ENCODE measurements at places on chromosomes 12 and 14. TPM values are rescaled to one million over a fixed set of nuclear protein-coding genes. Genes with fewer than 3 reads are reported as not detected.
A peak's percentile ranks its signal among the peaks of the same experiment; 100 is the strongest.

SIX4 gene
- 0.50 TPM for polyA plus RNA-seq

LRP1-AS gene
- polyA plus RNA-seq = not detected

SIRT4 gene
- polyA plus RNA-seq = 1.8 TPM

MEG3 gene
- 454 TPM for polyA plus RNA-seq

SPATA7 gene
- 14.7 TPM for polyA plus RNA-seq

HVCN1 gene
- polyA plus RNA-seq = 8.6 TPM

NRL gene
- 0.63 TPM for polyA plus RNA-seq

SLC10A1 gene
- not detected for polyA plus RNA-seq

ADAM21 gene
- polyA plus RNA-seq = not detected

SLC6A13 gene
- not detected for polyA plus RNA-seq

GZMB gene
- polyA plus RNA-seq = 0.54 TPM

NTS gene
- not detected for polyA plus RNA-seq

ITPK1 gene
- 39.7 TPM for polyA plus RNA-seq

DNA sequence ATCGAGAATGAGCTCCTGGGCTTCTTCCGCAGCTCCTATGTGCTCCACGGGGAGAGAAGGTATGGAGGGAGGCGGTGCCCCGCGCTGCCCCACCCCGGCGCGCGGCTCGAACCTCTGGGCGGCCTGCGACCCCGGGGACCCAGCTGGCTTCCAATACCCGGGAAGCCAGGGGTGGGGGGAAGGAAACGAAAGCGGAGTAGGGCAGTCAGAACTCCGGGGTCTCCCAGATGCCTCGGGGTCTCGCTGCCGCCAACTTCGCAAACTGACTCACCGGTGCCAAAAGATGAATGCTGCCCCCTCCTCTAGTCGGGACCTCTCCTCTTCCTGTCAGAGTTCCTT, 1.3 kb downstream of the TRHDE start:
- no peak for DNase-seq
- H3K27ac ChIP-seq = no peak overlapping the region
- no peaks in the 10 kb centered on the region for H3K27me3 ChIP-seq
- H3K4me1 ChIP-seq = no peaks in the 10 kb centered on the region

GRCh38 chr12:20421421-20421820, 53.1 kb downstream of the PDE3A start:
- no peak for DNase-seq
- H3K27ac ChIP-seq = no peak overlapping the region
- H3K27me3 ChIP-seq = no peaks in the 10 kb centered on the region

DNA sequence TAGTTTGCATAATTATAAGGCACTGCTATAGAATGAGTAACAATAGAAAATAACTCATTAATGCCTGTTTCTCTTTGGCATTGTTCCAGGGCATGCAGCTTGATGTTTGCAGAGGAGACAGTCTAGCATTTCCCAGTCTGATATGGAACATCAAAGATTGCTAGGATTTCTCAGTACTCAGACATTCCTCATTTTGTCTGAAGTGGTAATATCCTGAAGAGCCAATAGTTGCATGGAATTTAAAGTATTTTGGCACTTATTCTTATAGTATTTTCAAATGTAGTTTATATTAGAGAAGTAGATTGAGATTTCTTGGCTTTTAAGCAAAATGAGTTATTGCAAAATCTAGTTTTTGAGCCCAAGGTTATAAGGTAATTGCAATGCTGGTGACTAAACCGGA, 337.3 kb upstream of the E2F7 start:
- H3K27ac ChIP-seq = no peak overlapping the region
- DNase-seq = no peak
- H3K36me3 ChIP-seq = no peaks in the 10 kb centered on the region
- H3K4me1 ChIP-seq = no peaks in the 10 kb centered on the region
- H3K27me3 ChIP-seq = no peaks in the 10 kb centered on the region

GRCh38 chr12:87136330-87136976, 880.3 kb upstream of the MGAT4C start:
- H3K27me3 ChIP-seq = no peaks in the 10 kb centered on the region
- H3K36me3 ChIP-seq = no peaks in the 10 kb centered on the region
- no peak overlapping the region for H3K4me3 ChIP-seq
- no peak for DNase-seq

GRCh38 chr12:131025234-131025633, 71.5 kb downstream of the ADGRD1 start:
- H3K27me3 ChIP-seq = no peaks in the 10 kb centered on the region
- H3K4me1 ChIP-seq = no peaks in the 10 kb centered on the region
- no peak for DNase-seq
- H3K27ac ChIP-seq = no peak overlapping the region

DNA sequence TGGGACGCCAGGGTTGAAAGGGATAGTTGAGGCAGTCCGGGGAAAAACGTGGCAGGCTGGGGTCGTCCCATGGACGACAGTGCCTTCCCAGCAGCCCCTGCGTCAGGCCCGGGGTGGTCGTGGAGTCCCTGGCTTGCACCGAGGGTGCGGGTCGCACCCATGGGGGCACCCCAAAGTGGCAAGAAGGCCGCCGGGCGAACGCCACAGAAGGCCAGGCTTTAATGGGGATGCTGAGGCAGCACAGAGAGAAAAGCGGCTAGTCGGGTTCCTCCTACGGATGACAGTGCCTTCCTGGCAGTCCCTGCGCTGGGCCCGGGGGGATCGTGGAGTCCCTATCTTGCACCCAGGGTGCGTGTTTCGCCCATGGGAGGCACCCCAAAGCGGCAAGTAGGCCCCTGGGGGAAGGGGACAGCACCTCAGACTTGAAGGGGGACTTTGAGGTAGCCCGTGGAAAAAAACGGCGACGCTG, 158.6 kb upstream of the ALG10B start:
- H3K4me1 ChIP-seq = no peaks in the 10 kb centered on the region
- no peak overlapping the region for H3K27ac ChIP-seq
- H3K27me3 ChIP-seq = no peaks in the 10 kb centered on the region
- H3K36me3 ChIP-seq = no peaks in the 10 kb centered on the region
- no peak for DNase-seq
- no peak overlapping the region for H3K4me3 ChIP-seq

GRCh38 chr12:94488463-94488862, 28.8 kb upstream of the CEP83 start:
- no peaks in the 10 kb centered on the region for H3K4me1 ChIP-seq
- H3K36me3 ChIP-seq = no peaks in the 10 kb centered on the region
- DNase-seq = no peak
- no peaks in the 10 kb centered on the region for H3K27me3 ChIP-seq
- no peak overlapping the region for H3K27ac ChIP-seq

DNA sequence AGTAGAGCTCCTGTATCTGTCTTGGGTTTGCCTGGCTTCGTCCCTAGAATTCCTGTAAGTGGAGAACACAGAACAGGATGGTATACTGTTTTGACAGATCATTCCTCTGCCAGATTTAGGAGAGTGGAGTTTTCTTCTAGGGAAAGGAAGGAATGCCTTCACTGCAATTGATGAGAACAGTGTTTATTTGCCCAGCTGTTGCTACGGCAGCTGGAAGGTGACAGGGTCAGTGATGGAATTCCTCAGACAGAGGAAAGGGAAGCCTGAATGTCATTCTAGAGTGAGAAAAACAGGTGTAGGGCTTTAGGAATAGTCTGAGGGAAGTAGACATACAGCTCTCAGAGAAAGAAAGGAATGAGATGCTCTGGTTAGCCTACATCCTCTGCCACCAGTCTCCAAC, 11.7 kb downstream of the CSRNP2 start:
- no peaks in the 10 kb centered on the region for H3K27me3 ChIP-seq
- H3K27ac ChIP-seq = no peak overlapping the region
- H3K4me1 ChIP-seq = no peaks in the 10 kb centered on the region
- no peak for DNase-seq
- peaks cover 13% of the 10 kb centered on the region for H3K36me3 ChIP-seq

GRCh38 chr12:81296556-81297305, 218.9 kb downstream of the ACSS3 start:
- no peaks in the 10 kb centered on the region for H3K4me1 ChIP-seq
- H3K27ac ChIP-seq = no peak overlapping the region
- no peak for DNase-seq
- H3K4me3 ChIP-seq = no peak overlapping the region
- H3K27me3 ChIP-seq = no peaks in the 10 kb centered on the region

- no peaks in the 10 kb centered on the region for H3K4me1 ChIP-seq
- H3K27ac ChIP-seq = no peak overlapping the region
- H3K36me3 ChIP-seq = no peaks in the 10 kb centered on the region
- no peak overlapping the region for H3K4me3 ChIP-seq
Observed at GRCh38 chr14:80278293-80279023, 67.2 kb upstream of the DIO2 start.

DNA sequence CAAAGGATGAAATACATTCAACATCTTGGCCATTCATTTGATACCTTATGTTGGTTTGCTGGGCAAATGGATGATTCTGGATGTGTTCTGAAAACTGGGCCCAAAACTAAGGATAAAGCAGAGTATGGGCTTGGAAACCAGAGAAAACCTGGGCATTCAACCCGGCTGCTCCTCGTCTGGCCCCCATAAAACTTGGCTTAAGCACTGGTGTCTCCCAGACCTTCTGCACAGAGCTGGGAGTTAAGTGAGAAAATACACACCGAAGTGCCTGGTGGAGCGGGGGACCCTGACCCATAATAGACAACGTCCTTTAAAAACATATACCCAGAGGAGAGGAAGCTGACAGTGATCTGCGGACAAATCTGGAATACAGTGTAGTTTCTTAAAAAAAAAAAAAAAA, 112.5 kb downstream of the FOXN3 start:
- no peak for DNase-seq
- no peaks in the 10 kb centered on the region for H3K36me3 ChIP-seq
- H3K27me3 ChIP-seq = no peaks in the 10 kb centered on the region
- H3K4me3 ChIP-seq = peak overlapping the region; percentile 3
- H3K27ac ChIP-seq = peak overlapping the region; percentile 83

GRCh38 chr12:25317553-25317952, 66.8 kb upstream of the KRAS start:
- H3K4me3 ChIP-seq = no peak overlapping the region
- no peaks in the 10 kb centered on the region for H3K36me3 ChIP-seq
- H3K27ac ChIP-seq = no peak overlapping the region
- H3K27me3 ChIP-seq = no peaks in the 10 kb centered on the region

- H3K27ac ChIP-seq = no peak overlapping the region
- peak; percentile 81 for DNase-seq
- no peaks in the 10 kb centered on the region for H3K36me3 ChIP-seq
- H3K4me1 ChIP-seq = no peaks in the 10 kb centered on the region
- peak overlapping the region; percentile 21 for H3K4me3 ChIP-seq
Observed at GRCh38 chr14:24080888-24081738, 9.8 kb downstream of the CPNE6 start.

- DNase-seq = peak; percentile 41
- H3K27me3 ChIP-seq = no peaks in the 10 kb centered on the region
- no peaks in the 10 kb centered on the region for H3K36me3 ChIP-seq
Observed at GRCh38 chr12:131066207-131066885, 112.6 kb downstream of the ADGRD1 start.

GRCh38 chr12:110638796-110639195, 24.9 kb downstream of the TCTN1 start:
- no peaks in the 10 kb centered on the region for H3K36me3 ChIP-seq
- no peak overlapping the region for H3K27ac ChIP-seq
- no peak overlapping the region for H3K4me3 ChIP-seq

DNA sequence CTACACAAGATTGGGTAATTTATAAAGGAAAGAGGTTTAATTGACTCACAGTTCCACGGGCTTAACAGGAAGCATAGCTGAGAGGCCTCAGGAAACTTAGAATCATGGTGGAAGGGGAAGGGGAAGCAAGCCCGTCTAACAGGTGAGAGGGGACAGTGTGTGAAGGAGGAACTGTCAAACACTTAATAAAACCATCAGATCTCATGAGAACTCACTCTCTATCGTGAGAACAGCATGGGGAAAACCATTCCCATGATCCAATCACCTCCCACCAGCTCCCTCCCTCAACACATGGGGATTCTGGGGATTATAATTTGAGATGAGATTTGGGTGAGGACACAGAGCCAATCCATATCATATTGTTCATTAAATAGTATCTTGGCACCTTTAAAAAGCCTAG, 56.1 kb downstream of the EPS8 start:
- DNase-seq = no peak
- H3K4me3 ChIP-seq = no peak overlapping the region
- no peak overlapping the region for H3K27ac ChIP-seq
- peaks cover 2% of the 10 kb centered on the region for H3K4me1 ChIP-seq
- no peaks in the 10 kb centered on the region for H3K36me3 ChIP-seq

- no peaks in the 10 kb centered on the region for H3K27me3 ChIP-seq
- H3K36me3 ChIP-seq = no peaks in the 10 kb centered on the region
- DNase-seq = no peak
- no peaks in the 10 kb centered on the region for H3K4me1 ChIP-seq
- H3K4me3 ChIP-seq = no peak overlapping the region
Observed at GRCh38 chr14:77601846-77602619, 14.4 kb downstream of the SPTLC2 start.

GRCh38 chr12:127115468-127116035, 1151.4 kb upstream of the TMEM132C start:
- no peak overlapping the region for H3K4me3 ChIP-seq
- no peak for DNase-seq
- no peak overlapping the region for H3K27ac ChIP-seq
- H3K4me1 ChIP-seq = no peaks in the 10 kb centered on the region
- H3K36me3 ChIP-seq = no peaks in the 10 kb centered on the region

GRCh38 chr14:38837343-38838048, 265.5 kb downstream of the SEC23A start:
- H3K36me3 ChIP-seq = no peaks in the 10 kb centered on the region
- H3K4me3 ChIP-seq = no peak overlapping the region
- H3K27me3 ChIP-seq = no peaks in the 10 kb centered on the region

DNA sequence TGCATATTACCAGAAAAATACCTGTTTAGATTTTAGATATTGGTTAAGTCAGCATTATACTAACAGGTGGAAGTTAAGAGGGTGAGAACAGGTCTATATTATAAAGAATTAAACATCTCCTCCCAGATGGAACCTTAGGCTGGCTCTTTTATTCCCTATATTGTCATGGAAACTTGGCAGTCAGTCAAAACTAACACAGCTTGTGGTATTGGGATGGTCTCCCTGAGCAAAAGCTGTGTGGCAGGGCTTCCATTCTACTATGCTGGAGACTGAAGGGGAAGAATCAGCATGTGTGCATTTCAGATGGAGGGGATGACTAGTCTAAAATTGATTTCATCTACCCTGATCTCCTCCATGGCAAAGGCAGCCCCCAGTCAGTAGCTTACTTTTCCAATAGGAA, 66.7 kb downstream of the SMOC1 start:
- no peak overlapping the region for H3K27ac ChIP-seq
- H3K4me3 ChIP-seq = no peak overlapping the region
- DNase-seq = no peak

DNA sequence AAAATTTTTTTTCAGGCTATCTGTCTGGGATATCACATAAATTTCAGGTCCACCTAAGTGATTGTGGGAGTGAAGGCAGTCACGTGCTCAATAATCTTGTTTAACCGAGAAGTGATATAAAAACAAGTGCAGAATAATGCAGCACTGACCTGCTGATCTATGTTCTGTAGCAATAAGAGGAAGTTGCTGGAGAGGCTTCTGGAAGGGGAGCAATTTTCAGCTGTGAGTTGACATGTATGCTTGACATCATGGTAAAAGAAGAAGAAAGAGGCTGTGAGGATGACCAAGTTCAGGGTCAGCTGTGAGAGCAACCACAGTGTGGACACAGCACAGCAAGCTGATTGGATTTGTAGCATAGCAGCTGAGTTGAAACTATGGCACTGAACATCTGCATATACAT, 172.0 kb upstream of the PELI2 start:
- H3K36me3 ChIP-seq = no peaks in the 10 kb centered on the region
- no peak for DNase-seq
- no peak overlapping the region for H3K4me3 ChIP-seq
- no peaks in the 10 kb centered on the region for H3K27me3 ChIP-seq
- no peak overlapping the region for H3K27ac ChIP-seq
